ENCODE measurements at places on chromosomes 6 and 20.

- DNase-seq, result peak; percentile 81
Measured at GRCh38 chr20:38057351-38057972, 23.9 kb downstream of the RPRD1B start.

DNA sequence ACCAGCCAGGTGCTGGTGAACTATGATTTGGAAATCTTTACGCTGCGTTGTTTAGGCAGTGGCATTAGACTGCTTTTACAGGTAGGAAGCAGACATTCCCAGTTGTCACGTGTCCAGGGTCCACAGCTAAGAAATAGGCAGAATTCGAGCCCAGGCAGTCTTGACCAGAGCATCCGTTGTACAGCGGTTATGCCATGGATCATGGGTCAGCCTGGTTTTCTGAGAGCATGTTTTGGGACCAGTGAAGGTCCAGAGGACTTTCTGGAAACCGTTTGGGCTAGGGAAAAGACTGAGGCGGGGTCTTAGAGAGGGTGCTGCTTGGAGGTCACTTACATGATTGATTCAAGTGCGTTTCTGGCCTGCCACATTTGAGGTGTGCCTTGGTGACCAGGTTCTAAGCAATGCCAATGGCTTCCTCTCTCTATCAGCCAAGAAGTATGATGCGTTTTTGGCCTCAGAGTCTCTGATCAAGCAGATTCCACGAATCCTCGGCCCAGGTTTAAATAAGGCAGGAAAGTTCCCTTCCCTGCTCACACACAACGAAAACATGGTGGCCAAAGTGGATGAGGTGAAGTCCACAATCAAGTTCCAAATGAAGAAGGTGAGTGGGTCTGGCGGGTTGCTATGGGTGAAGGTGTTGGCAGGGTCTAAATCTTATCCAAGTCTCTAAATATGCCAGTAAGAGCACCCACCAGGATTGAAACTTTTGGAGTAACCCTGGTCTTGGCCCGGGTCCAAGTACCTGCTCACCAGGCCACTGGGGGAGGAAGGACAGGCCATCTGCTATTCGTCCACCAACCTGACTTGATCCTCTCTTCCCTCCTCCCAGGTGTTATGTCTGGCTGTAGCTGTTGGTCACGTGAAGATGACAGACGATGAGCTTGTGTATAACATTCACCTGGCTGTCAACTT lies 1.8 kb downstream of the RPL10A start:
- DNase-seq, result no peak

DNA sequence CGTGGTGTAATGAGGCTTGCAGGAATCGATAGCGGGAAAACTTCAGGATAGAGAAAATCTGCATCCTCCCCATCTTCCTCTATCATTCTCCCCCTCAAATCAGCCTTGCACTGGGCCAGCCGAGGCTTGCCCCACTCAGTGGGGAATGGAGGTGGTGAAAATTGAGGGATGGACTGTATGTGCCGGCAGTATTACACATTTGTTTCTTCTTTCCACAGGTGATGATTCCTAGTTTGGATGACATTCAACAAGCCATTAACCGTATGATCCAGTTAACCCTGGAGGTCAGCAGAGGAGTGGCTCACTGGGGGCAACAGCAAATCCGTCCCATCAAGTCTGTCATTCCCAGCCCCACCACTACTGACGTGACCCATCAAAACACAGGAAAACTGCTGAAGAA lies 100.1 kb downstream of the DNAH8 start:
- peak; percentile 19 for DNase-seq

DNA sequence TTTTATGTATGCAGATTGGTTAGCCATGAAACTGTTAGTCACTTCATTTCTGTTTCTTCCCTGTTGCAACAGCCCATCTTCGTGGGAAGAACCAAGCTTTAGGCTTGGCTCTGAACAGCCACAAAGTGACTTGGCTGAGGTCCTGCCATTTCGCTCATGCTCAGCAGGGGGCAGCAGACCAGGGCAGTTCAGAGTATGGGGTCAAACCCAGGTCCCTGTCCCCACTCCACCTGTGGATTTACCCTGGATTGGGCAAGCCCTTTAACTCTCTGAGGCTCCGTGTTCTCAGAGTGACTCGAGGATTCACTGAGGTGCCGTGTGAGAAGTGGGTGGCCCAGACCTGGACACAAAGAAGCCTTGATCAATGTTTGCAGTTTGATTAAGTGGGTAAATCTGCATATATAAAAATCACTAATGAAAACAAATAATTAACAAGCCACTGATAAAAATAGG lies 19.8 kb upstream of the MAP1LC3A start:
- peak; percentile 54 for DNase-seq

- DNase-seq, result no peak
Measured at GRCh38 chr20:25539742-25540672, 45.3 kb downstream of the NINL start.

GRCh38 chr6:114941078-114941477 lies 598.3 kb upstream of the HS3ST5 start:
- no peak for DNase-seq

DNA sequence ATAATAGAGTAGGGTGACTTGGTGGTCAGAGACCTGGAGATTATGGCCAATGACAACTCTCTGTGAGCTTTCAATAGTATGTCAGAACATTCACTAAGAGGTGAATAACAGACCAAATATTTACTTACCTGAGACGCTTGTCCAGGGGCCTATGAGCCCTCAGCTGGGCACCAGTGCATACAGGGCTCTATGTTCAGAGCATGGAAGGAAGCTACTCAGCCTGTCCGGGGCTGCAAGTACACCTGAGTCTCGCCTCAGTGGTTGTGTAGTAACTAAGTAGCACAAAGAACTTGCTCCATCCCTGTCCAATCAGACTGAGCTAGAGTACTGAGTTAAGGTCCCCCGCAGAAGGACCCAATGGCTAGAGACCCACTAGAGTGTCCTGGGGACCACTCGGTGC lies 11.6 kb upstream of the SCGN start:
- DNase-seq, result no peak

DNA sequence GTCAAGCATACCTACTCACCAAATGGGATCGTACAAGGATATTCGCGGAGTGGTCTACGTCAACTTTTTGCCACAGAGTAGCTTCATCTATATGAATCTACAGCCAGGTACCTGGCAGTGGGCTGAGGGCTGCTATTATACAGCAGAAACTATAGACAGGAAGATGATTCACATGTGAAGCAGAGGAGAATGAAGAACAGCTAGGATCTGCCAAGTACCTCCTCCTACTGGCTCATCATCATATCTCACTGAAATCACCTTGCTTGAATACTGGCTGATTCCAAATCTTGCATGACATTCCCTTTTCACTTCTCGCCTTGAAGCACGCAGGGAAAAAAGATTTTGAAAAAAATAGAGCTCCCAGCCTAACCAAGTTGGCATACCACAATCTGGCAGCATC lies 488.7 kb upstream of the NRSN1 start:
- no peak for DNase-seq
